WERI-Rb-1 (cell line): ENCODE measurements at places on chromosomes 6 and 20.

DNA sequence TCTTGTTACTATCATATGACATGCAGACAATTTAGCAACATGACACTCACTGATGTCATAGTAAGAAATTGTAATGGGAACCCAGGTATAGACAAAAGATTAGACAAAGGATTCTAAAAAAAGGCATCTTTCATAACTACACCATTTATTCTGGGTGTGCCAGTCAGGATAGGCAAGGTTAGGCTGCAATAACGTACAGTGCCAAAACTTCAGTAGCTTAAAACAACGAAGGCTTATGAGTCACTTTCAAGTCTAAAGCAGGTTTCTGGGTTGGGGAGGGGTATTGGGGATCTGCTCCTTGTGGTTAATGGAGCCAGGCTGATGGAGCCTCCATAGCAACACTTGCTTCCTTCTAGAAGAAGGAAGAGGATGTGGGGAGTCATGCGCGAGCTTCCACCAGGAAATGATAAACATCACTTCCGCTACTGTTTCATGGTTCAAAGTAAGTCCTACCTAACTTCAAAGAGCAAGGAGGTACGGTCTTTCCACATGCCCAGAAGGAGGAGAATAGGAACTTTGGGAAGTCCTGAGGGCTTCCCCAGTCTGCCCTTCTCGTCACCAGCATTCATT lies 2.0 kb upstream of the GTSF1L start:
- DNase-seq, result no peak

DNA sequence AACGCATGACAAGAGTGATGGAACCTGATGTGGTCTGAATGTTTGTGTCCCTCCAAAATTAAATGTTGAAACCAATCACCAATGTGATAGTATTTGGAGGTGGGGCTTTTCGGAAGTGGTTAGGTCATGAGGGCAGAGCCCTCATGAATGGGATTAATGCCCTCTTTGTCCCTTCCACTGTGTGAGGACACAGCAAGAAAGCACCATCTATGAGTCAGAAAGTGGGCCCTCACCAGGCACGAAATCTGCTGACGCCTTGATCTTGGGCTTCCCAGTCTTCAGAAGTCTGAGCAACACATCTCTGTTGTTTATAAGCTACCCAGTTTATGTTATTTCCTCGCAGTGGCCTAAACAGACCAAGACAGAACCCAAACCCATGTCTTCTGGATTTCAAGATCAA lies 244.0 kb upstream of the JAG1 start:
- DNase-seq, result no peak

DNA sequence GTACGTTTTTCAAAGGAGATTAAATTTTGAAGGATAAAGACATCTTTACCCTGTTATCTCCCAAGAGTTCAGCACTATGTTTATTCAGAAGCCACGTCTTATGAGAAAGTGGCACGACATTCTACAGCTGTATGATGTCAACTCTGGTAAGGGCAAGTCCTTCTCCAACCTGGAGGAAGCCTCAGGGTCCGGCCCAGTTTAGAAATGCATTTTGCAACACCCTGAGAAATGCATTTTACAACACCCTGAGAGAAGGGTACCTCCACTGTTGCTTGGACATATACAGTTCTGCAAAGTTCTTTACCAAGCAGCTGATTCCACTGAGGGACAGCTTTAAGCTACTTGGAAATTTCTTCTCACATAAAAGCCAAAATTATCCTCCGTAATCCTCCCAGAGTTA lies 17.5 kb downstream of the NAPB start:
- DNase-seq, result no peak

DNA sequence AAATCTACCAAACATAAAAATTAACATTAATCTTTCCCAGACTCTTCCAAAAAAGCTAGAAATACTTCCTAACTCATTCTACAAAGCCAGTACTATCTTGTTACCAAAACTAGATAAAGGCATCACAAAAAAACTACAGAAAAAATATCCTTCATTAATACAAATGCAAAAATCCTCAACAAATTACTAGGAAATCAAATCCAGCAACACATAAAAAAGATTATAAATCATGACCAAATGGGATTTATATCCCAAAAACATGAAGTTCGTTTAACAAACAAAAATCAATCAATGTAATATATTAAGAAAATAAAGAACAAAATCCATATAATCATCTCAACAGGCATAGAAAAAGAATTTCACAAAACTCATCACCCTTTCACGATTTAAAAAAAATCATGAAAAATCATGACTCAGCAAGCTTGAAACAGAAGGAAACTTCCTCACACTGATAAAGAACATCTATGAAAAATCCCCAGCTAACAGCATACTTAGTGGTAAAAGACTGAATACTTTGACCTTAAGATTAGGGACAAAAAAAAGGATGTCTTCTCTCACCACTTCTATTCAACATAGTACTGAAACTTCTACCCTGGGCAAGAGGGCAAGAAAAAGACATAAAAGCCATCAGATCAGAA lies 43.2 kb downstream of the RANBP9 start:
- DNase-seq, result no peak

GRCh38 chr6:134816300-134816699 lies 133.6 kb downstream of the ALDH8A1 start:
- no peak for DNase-seq

DNA sequence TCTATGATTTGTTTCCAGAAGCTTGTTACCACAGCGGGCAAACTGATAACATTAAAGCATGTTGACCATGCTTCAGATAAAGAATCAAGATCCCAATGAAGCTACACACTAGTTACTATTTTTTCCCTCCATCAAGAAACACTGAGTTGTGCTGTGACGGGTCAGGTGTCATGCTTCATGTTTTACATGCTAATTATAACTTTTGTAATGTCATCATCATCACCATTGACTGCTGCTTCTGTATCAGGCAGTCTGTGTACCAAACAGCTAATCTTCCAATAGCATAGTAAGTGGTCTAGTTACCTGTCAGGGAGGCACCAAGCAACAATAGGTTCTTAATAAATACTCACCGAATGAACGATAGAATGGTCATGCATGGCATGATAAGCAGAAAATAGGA lies 388.1 kb downstream of the THBS2 start:
- no peak for DNase-seq

- no peak for DNase-seq
Observed at GRCh38 chr20:57719951-57720350, 10.1 kb upstream of the PMEPA1 start.

GRCh38 chr6:136035378-136036070 lies 184.0 kb downstream of the PDE7B start:
- no peak for DNase-seq

- DNase-seq, result no peak
Observed at GRCh38 chr6:142395768-142396231, 94.0 kb downstream of the ADGRG6 start.

GRCh38 chr20:58392286-58392685 lies 3.3 kb downstream of the VAPB start:
- no peak for DNase-seq

GRCh38 chr6:81859884-81860283 lies 107.4 kb upstream of the TENT5A start:
- DNase-seq, result no peak

DNA sequence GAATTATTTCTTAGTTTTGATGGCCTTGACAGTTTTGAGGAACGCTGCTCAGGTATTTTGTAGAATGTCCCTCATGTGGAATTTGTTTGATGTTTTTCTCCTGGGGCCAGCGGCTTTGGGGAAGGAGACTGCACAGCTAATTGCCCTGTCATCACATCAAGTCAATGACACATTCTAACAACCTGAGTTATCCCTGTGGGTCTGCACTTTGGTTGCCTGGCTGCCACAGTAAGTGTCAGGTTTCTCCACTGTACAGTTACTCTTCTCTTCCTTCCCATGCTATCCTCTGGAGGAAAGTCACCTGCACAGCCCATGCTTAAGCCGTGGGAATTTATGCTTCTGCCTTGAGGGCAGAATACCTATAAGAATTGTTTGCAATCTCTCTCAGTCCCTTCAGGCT lies 1.4 kb upstream of the TREML4 start:
- no peak for DNase-seq

DNA sequence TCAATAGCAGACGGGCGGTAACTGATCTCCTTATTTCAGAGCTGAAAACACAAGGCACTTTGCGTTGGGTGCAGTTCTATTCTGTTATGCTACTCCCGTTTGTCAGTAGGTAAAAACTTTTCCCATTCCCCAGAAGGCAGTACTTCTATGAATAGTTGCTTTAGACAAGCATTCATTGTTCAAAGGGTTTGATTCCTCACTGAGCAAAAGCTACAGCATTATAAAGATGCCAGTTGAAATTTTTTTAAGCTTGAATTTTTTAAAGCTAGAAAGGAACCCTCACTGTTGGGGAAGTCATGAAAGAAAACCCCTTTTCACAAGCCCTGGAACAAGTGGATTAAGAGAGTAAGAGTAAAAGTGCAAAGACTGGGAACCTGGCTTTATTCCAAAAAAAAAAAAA lies 42.3 kb downstream of the FUT9 start:
- DNase-seq, result no peak

- no peak for DNase-seq
Observed at GRCh38 chr6:111598181-111598580, 7.5 kb downstream of the TRAF3IP2 start.

GRCh38 chr6:159913375-159913774 lies 22.6 kb downstream of the MAS1 start:
- no peak for DNase-seq

- DNase-seq, result no peak
Observed at GRCh38 chr6:116255246-116255800, 1.4 kb upstream of the TSPYL4 start.

DNA sequence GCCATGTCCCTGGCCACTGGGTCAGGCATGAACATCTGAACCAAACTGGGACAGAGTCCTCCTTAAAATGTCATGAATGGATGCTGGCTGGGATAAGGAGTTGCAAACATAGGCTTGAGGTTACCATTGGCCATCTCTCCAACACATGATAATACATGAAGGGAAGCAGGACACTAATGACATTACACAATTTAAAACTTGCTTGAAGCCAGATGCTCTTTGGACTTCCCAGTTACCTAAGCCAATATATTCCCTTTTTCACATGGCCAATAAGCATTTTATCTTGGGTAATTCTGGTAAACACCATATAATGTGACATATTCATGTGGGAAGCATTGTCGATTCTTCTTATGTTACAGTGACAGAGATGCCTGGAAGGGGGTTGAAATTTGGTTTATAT lies 148.0 kb upstream of the PLN start:
- DNase-seq, result no peak

DNA sequence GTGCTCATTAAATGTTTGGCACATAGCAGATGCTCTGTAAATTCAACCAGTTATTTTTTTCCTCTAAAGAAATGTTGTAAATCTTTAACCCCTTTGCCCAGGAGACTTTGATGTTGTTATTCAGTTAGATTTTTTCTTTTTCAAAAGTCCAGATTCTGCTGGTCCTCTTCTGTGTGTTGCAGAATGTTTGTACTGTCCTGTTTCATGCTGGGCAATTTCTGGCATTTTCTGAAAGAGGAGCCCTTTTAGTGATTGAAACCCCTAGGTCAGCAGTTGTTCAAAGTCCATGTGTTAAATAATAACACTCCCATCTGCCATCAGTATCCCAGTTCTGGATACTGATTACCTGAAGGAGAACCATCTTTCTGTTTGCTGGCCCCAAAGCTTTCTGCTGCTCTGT lies 1.3 kb upstream of the SLC17A1 start:
- DNase-seq, result no peak

DNA sequence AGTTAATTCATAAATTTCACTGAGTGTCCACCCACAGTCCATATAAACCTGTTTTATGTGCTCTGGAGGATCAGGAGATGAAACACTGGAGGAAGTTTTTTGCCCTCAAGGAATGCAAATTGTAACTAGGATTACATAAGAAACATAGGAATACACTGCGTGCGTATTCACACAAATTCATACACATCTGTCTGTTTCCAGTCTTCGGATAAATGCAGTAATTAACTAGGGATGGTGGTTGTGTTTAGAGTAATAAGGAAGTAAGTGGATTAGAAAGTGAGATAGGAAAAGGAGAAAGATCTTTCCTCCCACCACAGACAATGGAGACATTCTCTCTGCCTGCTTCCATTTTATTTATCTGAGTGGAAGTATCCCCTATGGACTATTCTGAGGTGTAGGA lies 35.7 kb upstream of the POPDC3 start:
- no peak for DNase-seq

DNA sequence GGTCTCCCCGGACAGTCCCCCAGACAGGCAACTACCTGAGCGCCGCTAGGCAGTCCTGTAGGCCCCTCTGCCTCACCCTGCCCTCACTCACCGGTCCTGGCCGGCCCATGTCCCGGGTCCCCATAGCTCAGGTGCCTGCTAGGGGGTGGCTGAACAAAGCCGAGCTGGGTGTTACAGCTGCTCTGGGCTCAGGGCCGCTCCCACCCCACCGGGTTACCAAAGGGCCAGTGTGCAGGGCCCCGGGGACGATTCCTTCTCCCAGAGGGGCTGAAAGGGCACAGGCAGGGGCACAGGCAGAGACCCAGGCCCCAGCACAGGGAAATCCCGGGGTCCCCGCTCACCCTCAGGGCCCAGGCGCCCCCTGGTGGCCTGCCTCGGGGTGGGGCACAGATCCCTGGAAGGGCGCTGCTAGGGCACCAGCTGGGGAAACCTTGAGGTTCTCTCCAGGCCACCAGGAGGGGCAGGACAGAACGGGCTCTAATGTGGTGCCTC lies 118.4 kb downstream of the GRM4 start:
- peak; percentile 91 for DNase-seq

GRCh38 chr6:82337688-82338257 lies 25.8 kb upstream of the TPBG start:
- no peak for DNase-seq

GRCh38 chr6:117359581-117359980 lies 66.2 kb downstream of the ROS1 start:
- DNase-seq, result no peak

- no peak for DNase-seq
Observed at GRCh38 chr20:50762435-50763220, 31.2 kb downstream of the PARD6B start.

DNA sequence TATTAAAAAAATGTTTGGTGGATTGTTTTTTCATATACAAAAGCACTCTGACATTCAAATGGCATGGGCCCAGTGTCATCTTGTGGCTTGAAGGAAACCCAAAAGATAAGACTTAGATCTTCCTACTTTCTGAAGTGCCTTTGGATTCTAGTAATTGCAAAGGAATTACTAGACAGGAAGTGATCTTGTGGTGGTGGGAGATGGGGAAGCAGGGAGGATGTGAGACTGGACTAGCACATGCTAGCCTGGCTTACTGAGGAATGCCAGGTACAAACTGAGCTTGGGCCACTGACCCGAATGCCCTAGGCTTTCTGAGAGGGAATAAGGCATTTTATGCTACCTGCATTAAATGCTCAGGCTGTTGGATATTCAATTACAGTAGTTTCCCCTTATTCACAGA lies 59.0 kb downstream of the AFG1L start:
- DNase-seq, result no peak

- no peak for DNase-seq
Observed at GRCh38 chr6:134223796-134224420, 94.0 kb downstream of the SGK1 start.

- no peak for DNase-seq
Observed at GRCh38 chr6:106884576-106884975, 90.0 kb downstream of the CD24 start.
